ENCODE measurements at places on chromosomes 2 and 18. TPM values are rescaled to one million over a fixed set of nuclear protein-coding genes. Genes with fewer than 3 reads are reported as not detected.

DNA sequence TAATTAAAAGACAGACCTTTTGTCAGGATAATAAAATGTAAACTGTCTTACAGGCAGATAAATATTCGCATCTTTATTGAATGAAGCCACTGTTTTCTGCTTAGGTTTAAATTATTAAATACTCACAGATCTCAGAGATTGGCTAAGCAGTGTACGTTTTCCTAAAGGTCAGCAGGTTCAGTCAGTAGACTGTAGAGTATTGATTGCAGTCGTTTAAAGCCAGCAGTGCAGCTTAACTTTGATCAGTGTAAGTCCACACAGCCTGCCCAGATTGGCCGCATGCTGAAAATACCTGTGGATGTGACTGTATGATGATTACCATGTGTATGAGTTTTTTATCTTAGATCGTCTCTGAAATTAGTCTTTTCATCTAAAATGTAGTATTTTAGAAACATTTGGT, 42.3 kb downstream of the ATP9B start:
- DNase-seq, result no peak

DSG4 gene
- not detected for polyA plus RNA-seq

TNFAIP6 gene
- 4.3 TPM for polyA plus RNA-seq

DNA sequence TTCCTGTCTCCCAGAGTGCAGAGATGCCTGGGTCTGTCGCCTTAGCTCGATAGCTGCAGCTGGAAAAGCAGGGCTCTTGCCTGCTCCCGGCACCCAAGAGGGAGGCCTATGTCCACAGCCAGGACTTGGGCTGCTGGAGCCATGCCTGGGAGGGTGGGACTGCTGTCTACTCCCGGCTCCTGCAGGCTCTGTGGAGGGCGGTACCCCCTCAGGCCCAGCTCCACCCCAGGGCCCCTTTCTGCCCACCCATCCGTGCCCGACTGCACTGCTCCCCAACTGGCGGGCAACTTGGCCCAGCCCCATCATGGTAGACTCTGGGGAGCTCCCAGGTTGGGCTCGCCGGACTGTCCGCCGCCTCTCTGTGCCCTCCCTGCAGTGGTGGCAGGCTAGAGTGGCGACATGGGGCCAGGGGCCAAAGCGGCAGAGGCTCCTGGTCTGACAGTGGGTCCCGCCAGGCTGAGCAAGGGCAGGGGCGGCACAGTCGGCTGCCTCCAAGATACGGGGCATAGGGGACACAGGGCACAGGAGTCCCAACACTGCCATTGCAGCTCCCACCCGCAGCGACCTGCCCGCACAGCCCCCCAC, 901.0 kb downstream of the CCDC85A start:
- no peak for DNase-seq

SIX3 gene
- not detected for polyA plus RNA-seq

- DNase-seq, result peak; percentile 50
Observed at GRCh38 chr2:98702127-98702802, 28.7 kb downstream of the MGAT4A start.

DNA sequence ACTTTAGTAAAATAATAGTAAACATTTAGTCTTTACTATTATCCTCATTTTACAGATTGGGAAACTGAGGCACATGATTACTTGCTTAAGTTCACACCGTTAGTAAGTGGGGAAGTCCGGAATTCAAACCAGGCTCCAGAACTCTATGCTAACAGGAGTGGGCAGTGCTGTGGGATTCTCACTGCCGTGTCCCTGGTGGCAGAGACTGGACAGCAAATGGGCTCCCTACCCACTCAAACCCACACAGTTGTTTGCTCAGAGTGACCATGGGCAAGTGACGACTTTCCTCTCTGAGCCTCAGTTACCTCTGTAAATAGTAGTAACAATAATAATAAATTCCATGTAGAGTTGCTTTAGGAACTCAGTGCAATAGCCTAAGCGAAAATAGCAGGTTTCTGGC, 24.0 kb downstream of the MAIP1 start:
- no peak for DNase-seq

FBLN7 gene
- polyA plus RNA-seq, result 0.23 TPM

DNA sequence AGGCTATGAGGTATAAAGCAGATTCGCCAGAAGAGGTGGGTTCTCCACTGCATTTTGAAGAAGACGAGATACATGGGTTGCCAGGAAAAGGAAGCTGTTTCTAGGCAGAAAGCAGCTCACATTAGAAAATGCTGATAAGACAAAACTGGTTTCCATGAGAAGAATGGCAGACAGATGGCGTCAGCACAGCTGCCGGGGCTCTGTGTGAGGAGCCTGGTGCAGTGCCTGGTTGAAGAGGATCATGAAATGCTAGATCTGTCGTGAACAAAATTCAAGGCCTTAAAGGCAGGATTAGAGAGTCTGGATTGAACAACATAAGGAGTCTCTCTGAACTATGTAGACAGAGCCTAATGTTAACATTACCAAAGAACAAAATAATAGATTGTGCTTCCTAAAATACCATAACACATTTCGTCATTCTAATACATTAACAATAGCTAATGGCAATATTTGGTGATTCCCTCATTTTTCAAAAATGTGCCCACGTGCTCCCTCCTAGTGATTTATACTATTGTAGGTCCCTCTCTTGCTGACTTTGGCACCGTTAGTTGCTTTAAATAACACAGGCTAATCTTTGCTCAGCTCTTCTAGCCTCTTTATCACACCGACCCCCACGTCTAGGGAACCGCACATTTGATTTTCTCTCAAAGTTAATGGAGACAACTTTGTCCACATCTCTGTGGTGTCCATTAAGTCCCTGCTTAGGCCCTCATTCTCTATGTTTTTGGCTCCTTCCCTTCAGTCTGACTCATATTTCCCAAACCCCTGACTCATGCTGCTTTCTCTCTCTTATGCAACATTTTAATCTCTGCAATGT, 38.2 kb downstream of the EFEMP1 start:
- no peak for DNase-seq

BCL11A gene
- 5.6 TPM for polyA plus RNA-seq

DNA sequence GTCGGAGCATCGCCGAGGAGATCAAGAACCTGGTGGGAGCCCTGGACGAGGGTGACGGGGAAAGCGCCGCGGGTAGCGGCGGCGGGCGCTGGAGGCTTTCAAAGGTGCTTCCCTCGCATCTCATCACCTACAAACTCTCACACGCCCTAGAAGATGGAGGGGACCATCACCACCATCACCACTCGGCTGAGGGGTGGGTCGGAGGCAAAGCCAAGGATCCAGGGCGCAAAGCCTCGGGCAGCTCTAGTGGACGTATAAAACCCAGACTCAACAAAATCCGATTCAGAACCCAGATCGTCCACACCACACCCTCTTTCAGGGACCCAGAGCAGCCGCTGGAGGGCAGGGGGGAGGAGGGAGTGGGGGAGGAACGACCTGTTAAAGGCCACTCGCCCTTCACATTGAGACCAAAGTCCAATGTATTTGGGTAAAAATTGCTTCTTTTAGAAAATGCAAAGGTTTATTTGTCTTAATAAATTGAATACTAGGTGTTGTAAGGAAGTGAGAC, 1.5 kb downstream of the SOWAHC start:
- DNase-seq, result no peak

DNA sequence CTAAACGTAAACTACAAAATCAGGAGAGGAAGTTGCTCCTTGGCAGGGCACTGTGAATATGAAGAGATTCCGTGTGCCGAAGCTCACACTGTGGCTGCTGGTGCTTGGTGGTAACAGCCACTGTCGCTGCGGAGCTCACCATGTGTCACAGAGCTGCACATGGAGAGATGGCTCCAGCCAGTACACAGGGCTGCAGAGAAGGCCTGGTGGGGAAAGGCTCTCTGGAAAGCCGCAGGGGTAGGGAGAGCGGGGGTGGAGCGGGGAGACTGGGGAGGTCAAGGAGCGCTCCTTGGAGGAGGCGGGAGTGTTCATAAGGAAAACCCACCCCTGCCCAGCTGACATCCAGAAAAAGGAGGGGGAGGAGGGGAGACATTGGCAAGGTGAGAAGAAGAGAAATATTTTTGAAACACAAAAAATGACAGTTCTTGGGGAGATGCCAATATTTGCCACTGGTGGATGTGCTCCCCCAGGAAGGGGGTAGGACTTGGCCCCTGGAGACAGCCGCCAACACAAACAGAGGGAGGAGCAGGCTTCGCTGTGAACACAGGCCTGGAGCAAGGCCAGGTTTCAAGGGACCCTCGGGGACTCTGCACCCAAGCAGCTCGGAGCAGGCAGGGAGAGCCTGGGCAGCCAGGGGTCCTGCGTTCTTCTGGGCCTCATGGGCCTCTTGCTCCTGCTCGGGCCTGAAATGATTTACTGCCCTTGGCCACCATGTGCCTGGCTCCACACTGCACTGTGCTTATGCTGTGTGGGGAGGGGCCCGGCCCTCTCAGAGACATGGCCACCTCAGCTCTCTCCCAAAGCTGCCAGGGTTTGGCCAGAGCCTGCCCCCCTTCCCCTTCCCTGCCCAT, 102.6 kb upstream of the GLI2 start:
- DNase-seq, result no peak

UGT1A1 gene
- polyA plus RNA-seq, result 0.03 TPM

ALPP gene
- not detected for polyA plus RNA-seq

KCNG2 gene
- polyA plus RNA-seq, result not detected

RPRM gene
- not detected for polyA plus RNA-seq

DNA sequence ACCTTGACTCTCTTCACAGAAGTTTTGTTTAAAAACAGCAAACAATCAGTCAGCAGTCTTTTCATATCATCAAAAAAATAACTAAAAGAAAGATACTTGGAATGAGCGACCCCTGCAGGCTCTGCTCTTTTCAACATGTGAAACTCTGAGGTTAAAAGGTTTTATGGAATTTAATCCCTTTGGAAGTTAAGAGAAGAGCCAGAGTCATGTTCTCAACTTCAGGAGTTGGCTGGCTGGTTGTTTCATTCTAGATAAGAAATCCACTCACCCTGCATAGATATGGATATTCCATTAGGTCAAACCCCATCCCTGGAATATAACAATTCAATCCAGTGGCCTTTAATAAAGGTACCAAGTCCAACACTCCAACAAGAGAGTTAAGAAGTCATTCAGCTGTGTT, 115.6 kb upstream of the RMDN2 start:
- DNase-seq, result peak; percentile 32

GRCh38 chr2:158291544-158292180, 164.9 kb downstream of the CCDC148 start:
- DNase-seq, result no peak

DNA sequence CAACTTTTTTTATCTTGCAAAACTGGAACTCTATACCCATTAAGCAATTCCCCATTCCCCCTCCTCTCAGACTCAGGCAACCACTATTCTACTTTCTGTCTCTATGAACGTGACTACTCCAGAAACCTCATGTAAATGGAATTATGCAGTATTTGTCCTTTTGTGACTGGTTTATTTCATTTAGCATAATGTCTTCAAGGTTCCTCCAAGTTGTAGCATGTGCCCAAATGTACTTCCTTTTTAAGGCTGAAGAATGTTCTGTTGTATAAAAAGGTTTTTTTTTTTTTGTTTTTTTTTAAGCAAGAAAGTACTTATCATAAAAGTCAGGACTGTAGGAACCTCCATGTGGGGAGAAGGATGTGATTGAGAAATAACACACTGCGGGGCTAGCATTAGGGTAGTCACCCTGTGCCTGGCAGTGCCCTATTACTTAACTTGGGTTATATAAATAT, 262.9 kb upstream of the FBXO11 start:
- no peak for DNase-seq

DNA sequence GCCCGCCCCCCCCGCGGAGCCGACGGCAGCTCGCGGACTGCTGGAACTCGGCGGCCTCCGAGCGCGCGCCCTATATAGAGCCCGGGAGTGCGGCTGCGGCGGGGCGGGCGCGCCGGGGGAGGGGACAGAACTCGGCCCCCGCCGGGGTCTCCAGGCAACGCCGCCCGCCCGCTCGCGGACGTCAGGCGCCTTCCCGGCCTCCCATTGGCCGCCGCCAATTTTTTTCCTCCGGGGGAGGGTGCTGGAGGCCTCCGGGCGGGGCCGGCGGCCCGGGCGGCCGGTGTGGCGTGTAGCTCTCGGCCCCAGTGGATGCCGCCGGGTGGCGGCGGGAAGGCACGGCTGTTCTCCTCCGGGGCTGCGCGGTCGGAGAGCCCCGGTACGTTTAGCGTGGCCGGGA, at the start of gene ZFP36L2:
TSS of gene ZFP36L2 (minus strand) at position 49 of the 397 bp plus-strand sequence. CDS start 291 bp downstream, outside the sequence.
- DNase-seq, result peak; percentile 98

- DNase-seq, result no peak
Observed at GRCh38 chr2:68925295-68925896, 27.3 kb downstream of the GKN2 start.

GRCh38 chr2:27829791-27830190, 58.3 kb downstream of the MRPL33 start:
- DNase-seq, result no peak

- DNase-seq, result peak; percentile 41
Observed at GRCh38 chr2:126699716-126700581, 44.0 kb downstream of the GYPC start.

GRCh38 chr2:160538115-160538514, 44.5 kb upstream of the RBMS1 start:
- DNase-seq, result no peak

DNA sequence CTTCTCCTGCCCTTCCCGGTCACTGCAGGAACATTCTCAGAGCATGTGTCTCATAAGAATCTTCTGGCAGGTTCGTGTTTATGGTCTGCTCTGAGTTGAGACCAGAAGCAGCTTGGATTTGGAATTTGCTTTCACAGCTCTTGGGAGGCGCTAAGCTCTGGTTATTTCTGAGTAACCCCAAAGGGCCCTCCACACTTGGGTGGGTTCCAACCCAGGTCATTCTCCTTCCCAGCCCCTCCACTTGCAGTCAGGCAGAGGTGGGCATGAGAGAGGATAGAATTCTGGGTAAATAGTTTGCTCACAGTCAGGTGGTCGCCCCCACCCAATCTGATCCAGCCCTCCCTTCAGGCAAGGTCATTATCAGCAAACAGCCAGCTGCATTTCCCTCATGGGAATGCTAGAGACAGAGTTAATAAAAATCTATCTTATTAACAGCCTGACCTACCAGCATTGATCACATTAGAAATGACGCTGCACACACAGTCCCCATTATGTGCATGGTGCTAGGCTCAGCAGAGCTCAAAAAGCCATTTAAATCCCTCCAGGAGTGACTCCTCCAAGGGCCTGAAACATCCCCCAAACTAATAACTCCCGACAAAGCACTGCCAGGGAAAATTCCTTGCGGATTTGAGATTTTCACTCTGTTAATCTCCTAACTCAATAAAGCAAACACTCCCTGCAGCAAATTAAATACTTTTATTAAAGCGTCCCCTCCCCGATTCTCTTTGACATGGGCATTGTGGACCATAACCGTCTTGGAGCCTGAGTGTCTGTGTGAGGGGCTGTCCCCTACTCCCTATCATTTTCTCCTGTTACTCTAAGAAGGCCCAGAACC, 61.9 kb downstream of the SLC4A5 start:
- DNase-seq, result no peak

DNA sequence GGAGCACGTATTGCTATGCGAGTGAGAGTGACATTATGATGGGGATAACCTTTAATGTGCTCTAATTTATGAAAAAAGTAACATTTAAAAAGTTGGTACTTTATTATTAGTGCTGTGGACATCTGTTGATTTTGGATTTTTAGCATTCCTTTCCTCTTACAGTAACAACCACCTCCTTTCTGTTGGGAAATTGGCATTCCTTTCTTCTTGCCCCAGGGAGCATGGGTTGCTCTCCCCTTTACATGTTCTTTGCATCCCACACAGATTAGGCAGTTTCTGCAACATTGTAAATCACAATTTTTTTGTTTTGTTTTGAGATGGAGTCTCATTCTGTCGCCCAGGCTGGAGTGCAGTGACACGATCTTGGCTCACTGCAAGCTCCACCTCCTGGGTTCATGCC, 300.2 kb downstream of the LPIN1 start:
- DNase-seq, result no peak

All from heart left ventricle (tissue), 16 donors.